ENCODE measurements at places on chromosomes 3 and 15. TPM values are rescaled to one million over a fixed set of nuclear protein-coding genes. Genes with fewer than 3 reads are reported as not detected.

- DNase-seq, result no peak
These were observed 414.6 kb upstream of the TBL1XR1 start for GRCh38 chr3:177611752-177612334.

- no peak for DNase-seq
These were observed 230.5 kb upstream of the CHRNA7 start for GRCh38 chr15:31799715-31800321.

- DNase-seq, result no peak
These were observed 6.7 kb downstream of the MYLK start for GRCh38 chr3:123877466-123877865.

- peak; percentile 90 for DNase-seq
These were observed 1.8 kb upstream of the SCN5A start for GRCh38 chr3:38651153-38651789.

DNA sequence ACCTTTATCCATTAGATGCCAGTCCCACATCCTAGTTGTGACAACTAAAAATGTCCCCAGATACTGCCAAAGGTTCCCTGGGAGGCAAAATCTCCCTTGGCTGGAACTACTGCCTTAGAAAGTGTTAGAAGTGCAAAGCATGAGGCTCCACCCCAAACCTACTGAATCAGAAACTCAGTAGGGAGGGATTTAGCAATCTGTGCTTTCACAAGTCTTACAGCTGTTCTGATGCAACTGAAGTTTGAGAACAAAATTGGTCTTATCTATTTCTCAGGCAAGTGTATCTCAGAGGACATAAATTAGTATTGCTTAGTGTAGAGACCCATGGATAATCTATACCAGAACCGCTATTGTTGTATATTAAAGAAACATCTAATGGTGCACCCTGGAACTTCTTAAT, 70.2 kb downstream of the CLDN1 start:
- DNase-seq, result no peak

Gene MNS1
- total RNA-seq, result not detected

Gene CMTM8
- total RNA-seq, result 10.5 TPM

DNA sequence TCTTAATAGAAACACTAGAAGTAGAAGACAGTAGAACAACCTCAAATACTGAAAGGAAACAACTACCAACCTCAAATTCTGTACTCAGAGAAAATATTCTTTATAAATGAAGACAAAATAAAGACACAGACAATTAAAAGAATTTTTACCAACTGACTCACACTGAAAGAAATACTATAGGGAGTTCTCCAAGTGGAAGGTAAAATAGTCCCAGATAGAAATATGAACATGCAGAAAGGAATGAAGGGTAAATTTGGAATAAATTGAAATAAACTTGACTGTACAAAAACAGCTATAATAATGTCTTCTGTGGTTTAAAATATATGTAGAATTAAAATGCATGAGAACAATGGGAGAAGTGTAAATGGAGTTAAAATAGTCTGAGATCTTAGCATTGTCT, 36.7 kb upstream of the CCDC174 start:
- DNase-seq, result no peak

DNA sequence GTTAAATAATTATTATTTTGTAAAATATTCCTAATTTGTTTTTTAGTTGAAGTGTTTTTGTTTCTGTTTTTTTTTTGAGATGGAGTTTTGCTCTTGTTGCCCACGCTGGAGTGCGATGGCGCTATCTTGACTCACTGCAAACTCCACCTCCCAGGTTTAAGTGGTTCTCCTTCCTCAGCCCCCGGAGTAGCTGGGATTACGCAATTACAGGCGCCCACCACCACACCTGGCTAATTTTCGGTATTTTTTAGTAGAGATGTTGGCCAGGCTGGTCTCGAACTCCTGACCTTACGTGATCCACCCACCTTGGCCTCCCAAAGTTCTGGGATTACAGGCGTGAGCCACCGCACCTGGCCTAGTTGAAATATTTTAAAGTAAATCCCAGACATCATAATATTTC, 48.7 kb upstream of the GATM start:
- no peak for DNase-seq

Gene RFT1
- total RNA-seq, result 27.7 TPM

Gene FNDC3B
- 44.4 TPM for total RNA-seq

DNA sequence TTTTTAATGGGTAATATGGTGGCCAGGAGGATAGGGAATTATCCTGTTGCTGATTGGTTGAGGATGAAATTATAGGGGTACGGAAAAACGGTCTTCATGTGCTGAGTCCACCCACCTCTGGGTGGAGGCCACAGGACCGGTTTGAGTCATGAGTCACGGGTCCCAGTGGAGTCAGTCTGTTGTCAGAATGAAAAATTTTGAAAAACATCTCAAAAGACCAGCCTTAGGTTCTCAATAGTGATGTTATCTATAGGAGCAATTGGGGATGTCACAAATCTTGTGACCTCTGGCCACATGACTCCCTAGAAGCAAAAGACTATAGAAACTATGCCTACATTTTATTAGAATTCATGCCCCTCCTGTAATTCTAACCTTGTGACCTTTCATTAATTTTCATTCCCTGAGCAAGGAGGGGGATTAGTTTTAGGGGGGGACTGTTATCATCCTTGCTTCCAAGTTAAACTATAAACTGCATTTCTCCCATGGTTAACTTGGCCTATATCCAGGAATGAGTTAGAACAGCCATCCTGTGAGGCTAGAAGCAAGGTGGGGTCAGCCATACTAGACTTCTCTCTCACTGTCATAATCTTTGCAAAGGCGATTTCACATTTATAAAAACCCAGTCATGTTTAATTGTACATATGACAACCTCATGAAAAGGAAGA, 101.2 kb downstream of the TCF12 start:
- DNase-seq, result no peak

- DNase-seq, result no peak
These were observed 125.7 kb downstream of the PDZRN3 start for GRCh38 chr3:73498764-73499622.

GRCh38 chr3:168990134-168990533, 673.4 kb downstream of the MECOM start:
- no peak for DNase-seq

GRCh38 chr3:49305608-49306007, 28.6 kb upstream of the C3orf62 start:
- DNase-seq, result no peak

DNA sequence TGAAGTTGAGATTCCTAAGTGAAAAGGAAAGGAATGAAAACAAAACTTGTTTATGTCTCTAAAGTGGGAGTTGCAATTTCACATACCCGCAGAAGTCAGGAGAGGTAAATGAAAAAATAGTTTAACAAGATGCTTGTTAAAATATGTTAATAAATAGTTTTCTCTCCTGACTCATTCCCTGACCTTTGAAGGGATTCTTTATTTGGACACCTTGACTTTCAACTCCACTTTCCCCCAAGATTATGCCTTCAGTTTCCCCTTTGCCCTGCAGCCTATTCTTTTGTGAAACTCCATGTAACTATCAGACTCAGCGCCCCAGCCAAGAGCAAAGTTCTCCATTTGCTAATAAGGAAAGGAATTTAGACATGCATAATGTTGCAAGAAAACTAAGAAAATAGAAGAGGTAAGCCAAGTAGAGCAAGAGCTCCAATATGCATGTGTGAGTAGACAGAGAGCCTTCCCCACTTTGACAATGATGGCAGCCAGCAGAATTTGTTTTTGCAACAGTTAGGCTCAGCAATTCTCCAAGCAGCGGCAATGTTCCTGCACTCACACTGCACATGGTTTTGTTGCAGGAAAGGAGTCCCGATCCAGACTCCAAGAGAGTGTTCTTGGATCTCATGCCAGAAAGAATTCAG, 61.2 kb downstream of the CD200 start:
- no peak for DNase-seq

DNA sequence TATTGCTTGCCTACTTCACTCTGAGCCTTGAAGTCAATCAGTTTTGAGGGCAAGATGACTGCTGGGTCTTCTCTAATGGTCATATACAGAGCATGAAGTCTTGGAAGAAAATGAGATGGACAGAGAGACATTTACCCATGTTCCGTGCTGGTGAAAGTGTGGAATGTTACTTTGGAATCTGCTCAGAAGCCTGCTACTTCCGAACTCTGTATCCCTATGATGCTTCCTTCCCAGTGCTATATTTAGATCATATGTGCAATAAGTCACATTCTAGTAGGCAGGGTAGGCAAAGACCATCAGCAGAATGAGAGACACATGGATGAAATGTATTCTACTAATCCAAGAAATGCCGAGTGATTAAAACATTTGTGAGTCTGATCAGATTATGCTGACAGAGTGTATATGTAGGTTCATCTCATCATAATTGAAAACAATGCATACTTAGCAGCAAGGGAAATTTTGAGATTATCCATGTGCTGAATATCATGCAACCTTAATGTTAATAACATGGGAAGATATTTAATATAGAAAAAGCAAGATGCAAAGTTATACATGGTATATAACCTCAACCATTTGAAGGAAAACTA, 60.5 kb downstream of the RAB7A start:
- no peak for DNase-seq

Gene TGM4
- not detected for total RNA-seq

- no peak for DNase-seq
These were observed 161.5 kb upstream of the TPM1 start for GRCh38 chr15:62881056-62881455.

Gene SCN11A
- 0.10 TPM for total RNA-seq

Gene PLSCR2
- total RNA-seq, result not detected

Gene CPLX3
- total RNA-seq, result not detected

GRCh38 chr3:138253609-138254008, 66.5 kb downstream of the ARMC8 start:
- DNase-seq, result no peak

Gene FMN1
- 2.9 TPM for total RNA-seq

Gene TTBK2
- total RNA-seq, result 18.2 TPM

- DNase-seq, result no peak
These were observed 41.7 kb downstream of the OXSM start for GRCh38 chr3:25831578-25831977.

- DNase-seq, result no peak
These were observed 68.1 kb downstream of the SLC6A1 start for GRCh38 chr3:11060500-11061251.

DNA sequence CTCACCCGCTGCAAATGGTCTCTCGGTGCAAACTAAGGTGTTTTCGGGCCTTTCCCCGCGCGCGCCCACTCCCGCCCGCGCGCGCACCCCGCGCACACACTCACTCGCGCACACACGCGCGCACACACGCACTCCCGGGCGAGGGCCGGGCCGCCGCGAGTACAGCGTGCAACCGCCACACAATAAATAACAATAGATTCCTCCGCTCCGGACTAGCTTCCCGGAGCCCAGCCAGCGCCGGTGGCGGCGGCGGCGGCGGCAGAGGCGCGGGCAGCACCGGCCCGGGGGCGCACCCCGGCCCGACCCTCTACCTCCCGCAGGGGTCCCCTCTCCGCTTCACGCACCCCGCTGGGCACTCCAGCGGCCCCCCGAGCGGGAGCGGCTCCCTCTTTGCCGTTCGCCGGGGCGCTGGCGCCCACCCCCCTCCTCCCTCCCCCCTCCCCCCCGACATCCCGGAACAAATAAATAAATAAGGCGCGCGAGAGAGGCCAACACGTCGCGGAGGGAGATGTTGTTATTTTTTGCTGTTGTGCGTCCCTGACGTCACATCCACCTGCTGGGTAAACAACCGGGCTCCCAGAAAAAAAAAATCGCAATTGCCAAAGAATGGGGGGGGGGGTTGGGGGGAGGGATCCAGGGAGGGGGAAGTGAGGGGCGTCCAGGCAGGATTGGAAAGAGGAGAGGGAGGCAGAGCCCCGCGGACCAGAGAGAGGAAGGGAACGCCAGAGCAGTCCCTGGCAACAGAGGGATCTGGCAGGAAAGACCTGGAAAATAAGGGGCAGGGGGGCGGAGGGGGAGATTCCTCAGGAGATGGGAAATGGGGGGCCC, at the start of gene FOXP1:
Gene FOXP1 (minus strand): TSS at position 163 of the 828 bp plus-strand sequence. CDS start 385,347 bp downstream, outside the sequence.
- peak; percentile 82 for DNase-seq

- no peak for DNase-seq
These were observed 36.3 kb upstream of the FAM107A start for GRCh38 chr3:58613236-58614132.

- no peak for DNase-seq
These were observed 722.6 kb downstream of the FHIT start for GRCh38 chr3:60528651-60529050.

DNA sequence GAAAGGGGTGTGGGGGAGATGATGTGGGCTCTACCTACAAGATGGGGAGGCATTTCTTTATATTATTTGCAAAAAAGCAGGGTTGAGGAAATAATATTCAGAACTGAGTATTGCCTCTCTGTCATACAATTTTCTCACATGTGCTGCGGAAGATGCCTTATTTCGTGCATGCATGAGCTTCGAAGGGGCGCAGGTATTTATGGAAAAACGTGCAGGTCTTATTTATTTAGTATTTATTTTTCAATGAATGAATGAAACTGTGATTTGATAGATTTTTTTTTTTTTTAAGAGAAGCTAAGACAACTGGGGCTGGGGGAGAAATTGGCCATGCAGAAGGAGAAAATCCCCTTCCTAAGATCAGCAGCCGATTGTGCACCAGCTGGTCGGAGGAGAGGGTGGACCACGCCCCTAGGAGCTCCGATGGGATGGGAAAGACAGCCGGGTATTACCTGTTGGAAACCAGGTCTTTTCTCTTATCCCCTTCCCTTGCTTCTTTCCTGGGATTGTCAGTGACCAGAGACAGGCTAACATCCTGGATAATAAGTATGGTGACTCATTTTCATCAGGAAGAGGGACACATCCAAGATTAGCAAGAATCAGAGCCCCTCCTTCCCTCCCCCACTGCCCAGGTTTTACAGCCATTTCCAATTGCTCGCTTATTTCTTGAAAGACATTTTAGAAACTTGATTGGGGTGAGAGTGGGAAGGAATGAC, 875 bp downstream of the GAP43 start:
- peak; percentile 57 for DNase-seq

DNA sequence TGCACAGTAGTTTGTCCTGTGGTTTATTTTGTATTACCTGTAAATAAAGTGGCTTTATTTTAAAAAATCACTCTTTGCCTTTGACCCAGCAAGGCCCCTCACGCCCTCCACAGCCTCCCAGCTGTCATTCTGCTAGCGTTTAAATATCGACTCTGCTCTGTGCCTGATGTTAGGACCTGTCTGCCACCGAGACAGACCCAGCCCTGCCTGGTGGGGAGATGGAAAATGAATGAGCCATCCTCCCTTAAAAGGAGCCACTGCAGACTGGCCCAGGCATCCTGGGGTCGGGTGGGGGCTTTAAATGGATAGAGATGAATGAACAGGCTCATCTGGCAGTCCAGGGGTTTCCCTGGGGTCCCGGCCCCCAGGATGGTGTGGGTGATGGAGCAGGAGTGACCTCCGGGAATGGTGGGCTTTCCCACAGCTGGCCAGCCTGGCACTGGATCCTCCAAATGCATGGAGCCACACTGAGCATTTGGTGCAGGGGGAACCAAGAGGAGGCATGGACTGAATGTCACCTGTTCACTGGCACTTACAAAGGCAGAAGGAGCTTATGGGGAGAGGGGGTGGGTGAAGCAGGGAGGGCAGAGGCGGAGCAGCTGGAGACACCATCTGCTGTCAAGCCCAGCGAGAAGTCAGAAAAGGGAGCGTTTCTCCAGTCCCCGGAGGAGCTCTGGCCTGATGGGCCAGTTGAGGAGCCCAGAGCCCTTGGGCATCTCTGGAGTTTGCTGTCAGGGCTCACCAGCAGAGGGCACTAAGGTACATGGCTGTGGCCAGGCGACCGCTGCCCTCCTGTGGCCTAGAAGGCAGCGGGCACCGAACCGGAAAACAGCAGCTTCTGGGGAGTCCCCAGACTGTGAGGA, 11.9 kb downstream of the GRM2 start:
- DNase-seq, result peak; percentile 92
